SK-MEL-5 (cell line): ENCODE measurements at places on chromosomes 3 and 15. TPM values are rescaled to one million over a fixed set of nuclear protein-coding genes. Genes with fewer than 3 reads are reported as not detected.

Gene LMAN1L
- not detected in 2 replicates for total RNA-seq

Gene UBAP1L
- 31.1 and 31.5 TPM in 2 replicates for total RNA-seq

Gene TPRG1
- 0.45 TPM in 1 of 2 replicates, not detected in the other for total RNA-seq

Gene CACNA2D2
- total RNA-seq = 0.21 and 0.80 TPM in 2 replicates

DNA sequence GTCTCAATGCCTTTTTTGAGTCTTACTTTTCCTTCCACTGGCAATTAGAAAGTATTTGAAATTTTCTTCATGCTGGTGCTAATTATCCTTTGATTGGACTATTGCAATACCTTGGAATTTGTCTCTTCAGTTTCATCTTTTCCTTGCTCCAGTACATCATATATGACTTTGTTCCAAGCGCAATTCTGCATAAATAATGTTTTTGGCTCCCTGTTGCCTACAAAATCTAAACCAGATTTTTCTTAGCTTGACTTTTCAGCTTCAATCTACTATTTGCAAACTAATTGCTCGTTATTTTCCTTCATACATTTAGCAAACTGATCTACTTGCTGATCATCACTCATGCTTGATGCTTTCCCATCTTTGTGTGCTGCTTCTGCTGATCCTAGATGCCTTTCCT lies 230.8 kb upstream of the GPR149 start:
- no peak for DNase-seq

DNA sequence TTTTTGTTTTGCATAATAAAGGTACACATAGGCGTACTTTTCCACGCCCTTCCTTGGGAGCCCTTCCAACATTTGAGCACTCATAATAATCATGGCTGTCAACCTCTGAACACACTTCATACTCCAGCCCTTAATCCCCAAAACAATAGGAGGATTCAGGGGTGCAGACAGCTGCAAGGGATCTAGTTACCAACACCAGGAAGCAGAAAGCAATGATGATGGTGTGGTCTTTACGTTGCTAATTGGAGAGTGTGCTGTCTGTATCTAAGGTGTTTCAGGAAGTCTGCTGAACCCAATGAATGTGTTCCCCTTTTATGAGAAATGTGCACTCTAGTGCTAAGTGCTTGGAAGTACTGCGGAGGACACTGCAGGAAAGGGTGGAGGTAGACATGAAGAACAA lies 60.3 kb upstream of the PDZRN3 start:
- DNase-seq = no peak

GRCh38 chr3:37768107-37768809 lies 93.4 kb upstream of the CTDSPL start:
- DNase-seq = no peak

DNA sequence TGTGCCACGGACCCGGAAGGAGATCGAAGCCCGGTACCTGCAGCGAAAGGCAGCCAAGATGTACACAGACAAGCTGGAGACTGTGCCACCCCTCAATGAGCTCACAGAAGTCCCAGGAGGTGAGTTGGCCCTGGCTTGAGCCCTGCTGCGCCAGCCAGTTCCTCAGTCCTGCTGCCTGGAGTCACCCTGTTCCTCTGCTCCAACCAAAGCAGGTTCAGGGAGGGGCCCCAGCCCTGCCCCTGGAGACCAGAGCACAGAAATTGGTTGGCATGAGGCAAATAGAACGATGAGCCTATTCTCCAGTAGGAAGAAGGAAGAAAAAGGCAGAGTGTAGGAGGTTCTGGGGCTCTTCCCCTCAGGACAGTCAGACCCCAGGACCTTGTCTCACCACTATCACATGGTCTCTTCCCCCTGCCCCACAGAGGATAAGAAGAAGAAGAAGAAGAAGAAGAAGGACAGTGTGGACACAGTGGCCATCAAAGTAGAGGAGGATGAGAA lies 8.0 kb downstream of the TMIE start:
- no peak for DNase-seq

- DNase-seq = no peak
These were observed 195.5 kb downstream of the BCHE start for GRCh38 chr3:165641569-165642310.

- no peak for DNase-seq
These were observed 6.6 kb upstream of the TPRG1 start for GRCh38 chr3:189165092-189165612.

GRCh38 chr3:195255176-195255500 lies 15.8 kb downstream of the XXYLT1 start:
- DNase-seq = no peak
